ENCODE measurements at places on chromosomes 1 and 21.

DNA sequence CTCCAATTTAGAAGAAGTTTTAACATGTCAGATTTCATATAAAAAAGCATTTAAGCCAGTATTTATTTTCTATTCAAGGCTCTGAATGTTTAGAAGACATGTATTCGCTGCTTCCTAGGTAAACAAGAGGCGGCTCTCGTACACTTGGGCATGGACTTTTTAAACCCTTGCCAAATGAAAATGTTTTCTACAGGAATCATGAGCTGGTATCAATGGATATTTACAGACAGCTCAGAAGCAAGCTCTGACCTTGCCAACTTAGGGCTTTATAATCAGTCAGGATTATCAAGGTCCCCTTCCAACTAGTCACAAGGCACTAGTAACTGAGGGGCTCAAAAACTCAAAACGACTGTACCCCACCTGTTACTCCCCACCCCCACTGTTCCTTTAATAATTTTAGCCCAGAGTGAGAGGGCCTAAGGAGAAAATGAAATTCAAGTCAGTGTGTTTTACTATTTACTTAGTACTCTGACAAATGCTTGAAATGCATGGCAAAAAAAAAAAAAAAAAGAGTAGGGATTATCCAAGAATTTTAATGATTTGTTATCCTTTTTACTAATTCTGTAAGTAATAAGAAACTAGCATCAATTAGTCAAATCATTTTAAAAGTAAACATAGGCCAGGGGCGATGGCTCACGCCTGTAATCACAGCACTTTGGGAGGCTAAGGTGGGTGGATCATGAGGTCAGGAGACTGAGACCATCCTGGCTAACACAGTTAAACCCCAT is 12.4 kb downstream of the CLSTN1 start:
- no peak for DNase-seq

DNA sequence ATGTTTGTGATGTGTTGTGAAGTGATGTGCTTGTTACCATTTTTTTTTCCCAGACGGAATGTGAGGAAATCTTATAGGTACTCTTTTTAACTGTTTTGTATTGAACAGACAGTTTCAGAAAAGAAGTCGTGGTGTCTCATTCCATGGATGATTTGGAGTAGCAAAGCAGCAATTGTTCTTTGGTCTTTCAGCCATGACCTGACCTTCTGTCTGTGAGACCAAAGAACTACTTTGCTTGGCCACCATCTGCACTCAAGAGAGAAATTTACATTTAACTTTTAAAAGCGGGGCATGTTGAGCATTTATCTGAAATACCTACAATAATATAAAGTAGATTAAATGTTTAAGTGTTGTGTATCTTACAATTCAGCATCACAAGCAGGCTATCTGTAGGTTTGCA is 90.2 kb downstream of the SDCCAG8 start:
- DNase-seq: no peak

- DNase-seq: no peak
Measured at GRCh38 chr1:109565241-109565640, 16.8 kb downstream of the GNAI3 start.

- peak; percentile 8 for DNase-seq
Measured at GRCh38 chr1:167387251-167387910, 130.9 kb downstream of the CD247 start.

DNA sequence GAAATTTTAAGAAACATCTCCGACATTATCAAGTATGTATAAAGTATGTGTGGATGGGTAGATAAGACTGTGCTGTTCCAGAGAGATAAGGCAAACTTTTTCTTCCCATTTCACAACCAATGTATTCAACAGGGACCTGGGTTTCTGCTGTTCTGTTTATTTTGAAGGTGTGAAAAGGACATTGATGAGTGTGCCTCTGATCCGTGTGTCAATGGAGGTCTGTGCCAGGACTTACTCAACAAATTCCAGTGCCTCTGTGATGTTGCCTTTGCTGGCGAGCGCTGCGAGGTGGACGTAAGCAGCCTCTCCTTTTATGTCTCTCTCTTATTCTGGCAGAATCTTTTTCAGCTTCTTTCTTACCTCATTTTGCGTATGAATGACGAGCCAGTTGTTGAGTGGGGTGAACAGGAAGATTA is 174.0 kb downstream of the CRB1 start:
- no peak for DNase-seq

DNA sequence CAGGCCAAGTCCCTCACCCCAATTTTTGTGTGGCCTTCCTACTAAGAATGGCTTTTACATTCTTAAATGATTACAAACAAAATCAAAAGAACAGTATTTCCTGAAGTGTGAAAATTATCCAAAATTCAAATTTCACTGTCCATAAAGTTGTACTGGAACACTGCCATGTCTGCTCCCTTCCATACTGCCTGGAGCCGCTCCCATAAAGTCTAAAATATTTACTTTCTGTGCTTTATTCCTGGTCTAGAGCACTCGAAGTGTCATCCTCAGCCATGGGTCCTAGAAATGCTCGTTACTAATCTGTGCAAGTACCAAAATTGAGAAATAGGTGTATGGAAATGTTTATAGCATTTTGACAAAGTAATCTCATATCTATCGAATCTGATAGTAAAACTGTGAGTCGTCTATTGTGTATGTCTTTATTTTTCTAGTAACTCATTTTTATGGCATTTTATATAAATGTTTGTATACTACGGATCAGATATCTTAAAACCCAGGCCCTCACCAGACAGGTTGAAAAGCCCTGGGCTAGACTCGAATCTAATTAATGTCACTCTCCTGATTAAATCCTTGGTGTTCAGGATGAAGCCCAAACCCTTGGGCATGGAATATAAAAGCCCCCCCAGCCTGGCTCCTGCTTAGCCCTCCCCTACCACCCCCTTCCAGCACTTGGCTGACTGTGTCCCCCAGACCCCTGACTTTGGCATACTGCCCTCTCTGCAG is 4.9 kb downstream of the LBR start:
- DNase-seq: no peak

- DNase-seq: no peak
Measured at GRCh38 chr1:56933606-56934005, 32.2 kb downstream of the C8B start.

- DNase-seq: peak; percentile 13
Measured at GRCh38 chr1:229474509-229474908, 33.6 kb downstream of the NUP133 start.
